Caki2 (cell line): ENCODE measurements at places on chromosomes 6 and 20.

GRCh38 chr6:159053781-159054398 lies 9.1 kb upstream of the TAGAP start:
- no peak for DNase-seq

- no peak for DNase-seq
These were observed 26.1 kb downstream of the PXDC1 start for GRCh38 chr6:3725145-3726047.

DNA sequence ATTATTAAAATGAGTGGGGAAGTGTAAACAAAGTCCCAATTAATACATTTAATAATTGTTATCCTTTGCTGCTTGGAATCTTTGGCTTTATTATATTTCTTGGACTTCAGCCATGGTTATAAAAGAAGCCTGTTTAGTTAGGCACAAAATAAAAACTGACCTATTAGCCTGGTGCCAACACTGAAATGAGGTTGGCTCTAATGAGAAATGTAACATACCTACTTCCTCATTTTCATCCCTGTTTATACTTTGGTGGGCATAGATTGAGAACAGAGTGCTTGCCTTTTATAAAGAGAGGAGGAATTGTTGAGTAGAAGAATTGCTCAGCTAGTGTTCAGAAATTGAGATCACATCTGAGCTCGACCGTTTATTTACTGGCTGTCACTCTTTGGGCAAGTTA lies 471.3 kb downstream of the UTRN start:
- DNase-seq: no peak

GRCh38 chr6:44701637-44702101 lies 314.2 kb downstream of the CDC5L start:
- no peak for DNase-seq

- DNase-seq: no peak
These were observed 15.5 kb downstream of the BAG6 start for GRCh38 chr6:31636698-31637596.

DNA sequence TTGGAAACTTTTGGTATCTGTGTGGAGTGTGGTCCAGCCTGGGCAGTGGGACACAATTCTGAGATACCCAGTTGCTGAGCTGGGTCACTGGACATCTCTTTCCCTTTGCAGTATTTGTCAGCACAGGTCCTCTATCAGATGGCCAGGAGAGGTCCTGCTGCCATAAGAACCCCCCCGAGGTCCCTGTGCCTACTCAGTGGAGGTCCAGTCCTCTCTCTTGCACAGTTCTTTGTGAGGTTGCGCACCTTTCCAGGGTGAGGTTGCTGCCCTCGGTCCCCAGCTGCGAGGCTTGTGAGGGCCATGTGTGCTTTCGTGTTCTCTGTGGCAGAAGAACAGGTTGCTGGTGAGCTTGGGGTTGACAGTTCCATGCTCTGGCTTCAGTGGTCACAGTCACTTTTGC lies 320.6 kb downstream of the QKI start:
- no peak for DNase-seq

GRCh38 chr6:168054765-168055560 lies 24.0 kb downstream of the FRMD1 start:
- DNase-seq: no peak

DNA sequence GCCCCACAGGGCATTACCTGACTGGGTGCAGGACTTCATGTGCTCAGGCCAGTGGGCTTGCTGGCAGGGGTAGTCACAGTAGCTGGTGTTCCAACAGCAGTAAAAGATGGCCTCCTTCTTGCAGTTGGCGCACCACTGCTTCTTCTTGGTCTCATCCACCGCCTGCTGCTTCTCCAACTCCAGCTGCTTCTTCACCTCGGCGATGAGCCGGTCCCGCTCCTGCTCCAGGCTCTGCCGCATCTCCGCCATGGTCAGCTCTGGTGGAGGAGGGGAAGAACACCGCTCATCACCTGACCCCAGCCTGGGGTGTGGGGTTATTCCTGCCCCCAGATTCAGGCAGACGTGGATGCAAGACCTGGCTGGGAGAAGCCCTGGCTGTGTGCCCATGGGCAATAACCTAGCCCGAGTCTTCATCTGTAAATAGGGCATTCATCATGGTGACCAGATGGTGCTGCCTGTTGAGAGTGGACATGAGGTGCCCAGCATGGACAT lies 132.2 kb downstream of the ZMYND8 start:
- DNase-seq: no peak

DNA sequence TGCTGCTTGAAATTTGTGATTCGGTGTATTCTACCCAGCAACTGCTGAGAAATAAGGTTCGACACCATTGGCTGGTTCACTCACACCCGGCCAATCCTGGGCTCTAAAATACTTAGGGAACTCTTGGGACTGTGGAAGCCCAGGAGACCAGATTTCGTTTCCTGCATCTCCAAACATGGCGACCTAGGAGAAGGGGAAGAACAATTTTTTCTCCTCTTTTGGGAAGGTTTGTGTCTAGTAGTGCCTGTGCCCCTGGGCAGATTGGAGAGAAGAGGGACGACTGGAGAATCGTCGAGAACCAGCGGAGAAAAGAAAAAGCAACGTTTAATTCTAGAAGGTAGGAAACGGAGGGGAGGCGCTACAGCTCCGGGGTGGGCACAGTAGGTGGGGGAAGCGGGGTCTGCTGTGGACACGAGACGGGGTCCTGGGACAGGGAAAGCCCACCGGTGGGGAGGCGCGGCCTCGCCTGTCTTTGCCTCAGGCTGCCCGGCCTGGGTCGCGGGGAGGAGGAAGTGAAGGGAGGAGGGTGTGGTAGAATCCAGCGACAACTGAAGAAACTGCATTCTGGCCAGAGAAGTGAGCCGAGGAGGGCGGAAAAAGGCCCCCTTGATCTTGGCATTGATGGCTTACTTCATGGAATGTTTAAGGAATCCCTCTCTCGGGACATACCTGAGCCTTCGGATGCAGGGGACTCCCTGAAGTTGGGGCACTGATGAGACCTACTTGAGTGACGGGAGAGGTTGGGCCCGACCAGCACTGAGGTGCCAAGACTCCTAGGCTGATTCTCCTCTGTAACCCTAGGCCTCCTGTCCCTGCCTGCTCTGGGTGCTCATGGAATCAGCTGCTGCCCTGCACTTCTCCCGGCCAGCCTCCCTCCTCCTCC lies at the start of gene BTN2A1:
Gene BTN2A1 (plus strand): TSS at position 150 of the 883 bp plus-strand sequence. CDS start 682 bp downstream, at position 832.
- DNase-seq: peak; percentile 88
